ENCODE measurements at places on chromosomes 1 and 21.

- DNase-seq: no peak
These were observed 46.8 kb upstream of the USP25 start for GRCh38 chr21:15682977-15683376.

DNA sequence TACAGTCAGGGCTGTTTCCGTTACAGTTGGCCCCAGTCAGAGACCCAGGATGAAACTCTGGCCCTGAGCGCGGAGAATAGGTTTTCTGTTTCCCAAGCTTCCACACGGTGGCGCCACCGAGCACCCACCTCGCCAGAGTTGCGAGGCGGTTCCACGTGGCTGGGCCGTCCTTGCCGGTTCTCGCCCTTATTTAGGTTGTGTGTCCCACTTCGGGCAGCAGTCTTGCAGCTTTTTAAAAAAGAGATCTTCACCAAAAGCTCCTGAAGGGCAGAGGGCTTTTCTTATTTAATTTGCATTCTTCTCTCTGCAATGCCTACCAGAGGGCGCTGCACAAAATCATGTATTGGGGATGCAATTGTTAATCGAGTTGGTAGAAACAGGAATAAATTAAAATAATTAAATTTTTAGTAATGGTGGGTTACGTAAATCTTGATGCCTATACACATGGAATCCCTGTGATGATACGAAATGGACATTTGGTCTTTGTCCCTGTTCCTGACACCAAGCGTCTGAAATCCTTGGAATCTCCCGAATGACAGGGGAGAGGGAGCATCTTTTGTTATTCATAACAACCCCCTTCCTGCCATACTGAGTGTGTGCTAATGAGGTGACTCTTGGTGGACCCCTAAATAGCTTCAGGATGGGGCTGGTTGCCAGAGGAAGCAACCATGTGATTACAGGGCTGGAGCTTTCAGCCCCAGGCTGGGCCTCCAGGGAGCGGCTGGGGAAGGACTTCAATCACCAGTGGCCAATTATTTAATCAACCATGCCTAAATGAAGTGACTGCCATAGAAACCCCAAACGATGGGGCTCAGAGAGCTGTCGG, 5.6 kb upstream of the S100A7 start:
- DNase-seq: no peak

- DNase-seq: no peak
These were observed 21.2 kb upstream of the DISC1 start for GRCh38 chr1:231605149-231606100.

GRCh38 chr1:117682372-117682771, 76.5 kb downstream of the TENT5C start:
- no peak for DNase-seq

GRCh38 chr1:224343679-224344078, 13.0 kb upstream of the CNIH4 start:
- no peak for DNase-seq

GRCh38 chr1:162847839-162848453, 13.0 kb downstream of the CCDC190 start:
- peak; percentile 36 for DNase-seq
